Coronary artery (tissue), 2 donors: ENCODE measurements at places on chromosomes 2 and 18.

DNA sequence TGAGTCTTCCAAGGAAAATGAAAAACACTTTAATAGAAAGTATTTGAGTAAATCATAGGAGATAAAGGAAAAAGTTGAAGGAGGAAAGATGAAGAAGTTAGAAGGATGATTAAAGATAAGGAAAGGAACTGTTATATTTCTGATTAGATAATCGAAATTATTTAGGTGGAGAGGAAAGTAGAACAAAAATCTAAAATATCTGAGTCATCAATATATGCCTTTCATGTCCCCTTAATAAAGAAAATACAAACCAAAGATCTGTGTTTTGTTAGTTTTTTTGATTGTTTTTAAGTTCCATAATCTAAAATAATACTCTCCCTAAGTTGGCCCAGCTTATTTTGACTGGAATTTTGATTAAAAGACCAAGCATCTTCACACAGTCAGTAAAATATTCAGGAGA lies 412.9 kb upstream of the DDX18 start:
- no peak for DNase-seq

DNA sequence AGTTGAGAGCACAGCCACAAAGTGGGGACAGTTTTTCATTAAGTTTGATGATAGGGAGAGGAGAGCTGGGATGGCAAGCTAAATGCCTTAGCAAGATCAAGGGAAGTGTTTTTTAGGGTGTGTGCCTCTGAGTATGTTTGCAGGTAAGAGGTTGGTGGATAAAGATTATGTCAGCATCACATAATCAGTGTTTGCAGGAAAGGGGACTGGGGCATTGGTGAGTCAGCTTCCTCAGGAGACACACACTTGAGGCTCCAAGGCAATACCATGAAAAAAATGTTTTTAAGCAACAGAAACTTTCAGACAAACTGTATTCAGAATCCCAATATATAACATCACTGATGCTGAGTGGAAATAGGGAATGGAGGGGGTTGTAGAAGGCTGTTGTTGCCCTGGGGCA lies 25.4 kb upstream of the DTNB start:
- no peak for DNase-seq

DNA sequence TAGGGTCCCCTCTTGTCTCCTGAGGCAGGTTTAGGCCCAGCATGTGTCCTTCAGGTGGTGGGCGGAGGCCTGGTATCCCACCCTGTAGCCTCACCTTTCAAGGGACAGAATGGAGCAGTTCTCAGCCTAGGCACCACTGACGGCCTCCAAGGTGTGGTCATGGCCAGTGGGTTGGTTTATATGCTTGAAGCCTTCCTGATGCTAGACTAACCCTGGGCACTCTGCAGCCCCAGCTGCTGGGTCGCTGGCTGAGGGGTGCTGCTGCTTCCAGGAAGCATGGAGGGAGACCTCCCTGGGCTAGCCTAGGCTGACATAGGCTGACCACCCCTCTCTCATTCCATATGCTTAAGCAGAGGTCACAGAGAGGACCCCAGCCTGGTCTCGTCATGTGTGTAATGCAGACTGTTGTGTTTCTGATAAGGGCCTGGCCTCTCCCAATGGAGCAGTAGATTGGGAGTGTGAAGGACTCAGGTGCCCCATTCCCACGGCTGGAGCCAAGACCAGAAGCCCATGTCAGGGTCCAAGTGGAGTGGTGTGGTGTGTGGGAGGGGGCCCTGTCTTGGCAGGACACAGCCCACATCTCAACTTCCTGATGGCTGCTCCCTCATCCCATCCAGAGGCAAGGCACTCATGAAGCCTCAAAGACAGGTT lies 206.6 kb downstream of the DYSF start:
- DNase-seq = peak; percentile 57

GRCh38 chr2:120555092-120555491 lies 180.6 kb upstream of the GLI2 start:
- no peak for DNase-seq

DNA sequence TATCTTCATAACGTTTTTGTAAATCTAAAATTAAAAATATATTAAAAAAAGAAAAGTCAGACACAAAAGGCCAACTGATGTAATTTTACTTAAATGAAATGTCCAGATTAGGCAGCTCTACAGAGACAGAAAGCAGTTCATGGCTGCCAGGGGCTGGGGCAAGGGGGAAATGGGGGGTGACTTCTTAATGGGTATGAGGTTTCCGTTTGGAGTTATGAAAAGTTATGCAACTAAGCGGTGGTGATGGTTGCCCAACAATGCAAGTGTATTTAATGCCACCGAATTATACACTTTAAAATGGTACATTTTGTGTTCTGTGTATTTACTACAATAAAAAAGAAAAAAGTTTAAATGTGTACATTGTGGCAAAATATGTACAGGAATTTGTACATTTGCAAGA lies 70.2 kb upstream of the TEX51 start:
- no peak for DNase-seq

DNA sequence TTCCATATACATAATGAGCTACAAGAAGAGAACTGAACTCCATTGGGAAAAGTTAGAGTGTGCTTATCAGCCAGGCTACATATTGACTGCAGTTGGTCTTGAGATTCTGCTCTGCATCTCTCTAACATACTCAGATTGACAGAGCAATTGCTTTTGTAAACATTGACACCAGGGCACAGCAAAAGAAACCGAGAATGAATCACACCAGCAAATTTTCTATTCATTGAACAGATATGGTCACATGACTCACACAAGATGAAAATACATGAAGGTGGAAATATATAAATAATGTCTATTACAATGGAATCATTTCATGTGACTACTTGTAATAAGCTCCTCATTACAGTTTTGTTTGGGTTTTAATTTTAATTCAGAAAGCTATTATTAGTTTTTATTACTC lies 691.9 kb upstream of the TMEFF2 start:
- no peak for DNase-seq

- no peak for DNase-seq
These were observed 28.5 kb downstream of the HPCAL1 start for GRCh38 chr2:10331027-10331701.

GRCh38 chr18:3912705-3913104 lies 462.7 kb downstream of the TGIF1 start:
- no peak for DNase-seq

DNA sequence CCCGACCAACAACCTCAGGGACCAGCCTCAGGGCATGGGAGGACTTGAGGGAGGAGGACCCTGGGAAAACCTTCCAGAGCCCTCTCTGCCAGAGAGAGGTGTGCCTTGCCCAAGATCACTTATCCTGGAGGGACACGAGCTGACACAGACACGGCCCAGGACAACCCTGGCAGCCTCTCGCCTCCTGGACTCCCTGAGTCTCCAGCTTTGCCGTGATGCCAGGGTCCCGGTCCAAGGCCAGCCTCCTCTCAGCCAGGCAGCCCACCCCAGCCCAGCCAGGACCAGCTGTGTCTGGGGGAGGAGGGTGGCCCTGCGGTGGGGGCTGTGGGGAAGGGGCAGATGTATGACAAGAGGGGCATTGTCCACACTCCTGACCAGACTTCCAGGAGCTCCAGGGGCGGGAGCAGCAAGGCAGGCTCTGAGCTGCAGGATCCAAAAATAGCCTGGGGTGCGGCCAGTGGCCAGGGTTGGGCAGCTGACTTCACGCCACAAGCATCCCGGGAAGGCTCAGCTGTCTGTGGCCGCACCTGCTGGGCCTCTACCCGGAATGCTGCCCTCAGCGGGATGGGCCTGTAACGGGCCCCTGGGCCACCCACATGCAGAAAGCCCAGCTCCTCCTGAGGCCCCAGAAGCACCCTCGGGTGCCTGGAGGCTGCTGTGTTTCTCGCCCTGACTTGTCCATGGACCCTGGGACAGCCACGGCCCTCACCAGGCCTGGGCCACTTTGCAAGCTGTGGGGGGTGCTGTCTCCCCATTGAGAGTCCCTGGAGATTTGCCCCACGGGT lies 65.5 kb upstream of the GPC1 start:
- DNase-seq = peak; percentile 91

- no peak for DNase-seq
These were observed 461.4 kb downstream of the GALR1 start for GRCh38 chr18:77711096-77711495.

DNA sequence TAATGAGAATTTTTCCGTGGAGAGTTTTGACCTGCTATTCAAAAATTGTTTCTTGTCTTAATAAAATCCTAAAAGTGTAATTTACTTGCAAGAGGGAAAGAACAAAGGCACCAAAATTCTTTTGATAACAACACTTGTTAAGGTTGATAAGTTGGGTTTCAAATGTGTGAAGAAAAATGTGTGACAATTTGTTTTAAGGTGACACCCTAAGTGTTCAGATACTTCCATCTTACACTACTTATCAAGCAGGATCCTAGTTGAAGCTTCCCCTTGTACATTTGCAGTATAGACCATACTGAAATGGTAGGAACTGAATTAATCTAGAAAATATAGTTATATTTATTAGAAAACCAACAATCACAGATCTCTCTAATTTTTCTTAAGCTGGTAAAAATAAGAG lies 204.6 kb downstream of the ARHGAP15 start:
- DNase-seq = no peak

- DNase-seq = no peak
These were observed 52.6 kb downstream of the CXCR4 start for GRCh38 chr2:136065384-136065783.

DNA sequence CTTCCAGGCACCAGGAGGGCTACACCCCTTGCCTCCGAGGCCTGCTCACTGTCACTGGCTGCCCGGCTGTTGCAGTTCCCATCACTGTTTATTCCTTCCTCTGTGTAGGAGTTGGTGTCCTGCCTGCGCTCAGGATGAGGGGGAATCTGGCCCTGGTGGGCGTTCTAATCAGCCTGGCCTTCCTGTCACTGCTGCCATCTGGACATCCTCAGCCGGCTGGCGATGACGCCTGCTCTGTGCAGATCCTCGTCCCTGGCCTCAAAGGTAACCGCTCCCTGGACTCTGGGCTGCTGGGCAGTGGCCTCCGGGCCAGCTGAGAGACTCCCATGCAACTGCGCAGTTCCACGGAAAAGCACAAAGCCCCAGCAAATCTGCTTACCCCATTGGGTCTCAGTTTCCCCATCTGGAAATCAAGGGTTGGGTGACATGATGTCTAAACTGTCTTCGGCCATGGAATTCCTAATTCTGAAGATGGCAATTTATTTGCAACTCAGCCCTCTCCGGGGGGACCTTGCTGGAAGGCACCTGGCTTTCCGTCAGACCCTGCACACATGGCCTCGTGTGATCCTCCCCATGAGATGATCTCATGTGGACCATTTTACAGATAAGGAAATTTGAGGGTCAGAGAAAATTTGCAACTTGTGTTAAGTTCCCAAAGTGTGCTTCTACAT lies 9.4 kb downstream of the COLEC11 start:
- DNase-seq = peak; percentile 14

DNA sequence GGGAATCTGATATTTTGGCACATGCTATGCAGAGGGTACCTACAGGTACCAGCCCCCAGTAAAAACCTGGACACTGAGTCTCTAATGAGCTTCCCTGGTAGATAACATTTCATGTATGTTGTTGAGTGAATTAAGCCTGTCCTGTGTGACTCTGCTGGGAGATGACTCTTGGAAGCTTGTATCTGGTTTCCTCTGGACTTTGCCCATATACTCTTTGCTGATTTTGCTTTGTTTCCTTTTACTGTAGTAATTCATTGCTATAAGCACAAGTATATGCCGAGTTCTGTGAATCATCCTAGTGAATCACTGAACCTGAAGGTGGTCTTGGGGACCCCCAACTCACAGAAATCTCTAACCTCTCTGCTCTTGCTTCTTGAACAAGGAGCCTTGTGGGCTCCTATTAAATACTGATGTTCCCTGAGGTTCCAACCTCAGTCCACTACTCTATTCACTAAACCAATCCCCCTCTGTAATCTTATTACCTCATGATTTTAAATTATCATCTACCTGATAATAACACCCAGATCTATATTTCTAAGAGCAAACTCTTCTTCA lies 94.3 kb upstream of the WDSUB1 start:
- no peak for DNase-seq

DNA sequence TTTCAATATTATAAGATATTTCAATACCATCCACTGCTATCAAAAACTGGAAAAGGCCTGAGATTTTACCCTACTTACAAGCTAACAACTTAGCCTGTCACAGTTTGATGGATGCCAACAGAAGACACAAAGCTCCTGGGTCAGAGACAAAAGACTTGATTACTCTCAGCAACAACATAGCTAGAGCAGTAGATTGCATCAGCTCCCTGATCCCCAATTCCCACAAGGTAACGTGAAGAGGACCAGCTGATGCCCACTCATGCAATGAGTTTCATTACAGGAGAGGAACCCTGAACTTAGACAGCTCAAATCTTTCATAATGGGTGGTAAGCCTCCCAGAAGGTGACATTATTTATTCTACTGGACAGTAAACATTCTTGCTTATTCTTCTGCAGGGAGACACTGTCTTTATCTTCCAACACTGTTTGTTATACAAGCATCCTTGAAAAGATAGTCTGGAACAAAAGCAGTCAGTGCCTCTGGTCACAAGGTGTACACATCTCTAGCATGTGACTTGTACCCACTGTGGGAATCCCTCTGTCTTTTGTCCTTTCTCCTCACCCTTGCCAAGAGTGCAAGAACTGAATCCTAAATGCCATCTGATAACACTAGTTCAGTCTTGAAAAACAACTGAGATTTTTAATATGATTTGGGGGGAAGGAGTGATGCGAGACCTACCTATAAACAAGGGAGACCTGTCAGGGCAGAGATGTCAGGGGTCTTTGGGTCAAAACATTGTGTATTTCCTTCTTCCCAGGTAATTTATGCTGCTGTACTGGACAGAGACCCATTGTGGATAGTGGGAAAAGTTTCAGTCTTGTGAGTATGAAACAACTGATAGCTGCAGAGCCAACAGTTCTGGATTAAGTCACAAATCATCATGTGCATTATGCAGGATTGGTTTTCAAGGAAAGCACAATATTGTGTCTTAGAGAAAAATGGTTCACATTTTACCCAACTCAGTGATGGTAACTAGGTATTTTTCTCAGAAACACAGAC lies 102.4 kb downstream of the AOX1 start:
- no peak for DNase-seq

- DNase-seq = no peak
These were observed 29.5 kb downstream of the TNP1 start for GRCh38 chr2:216830346-216830745.

DNA sequence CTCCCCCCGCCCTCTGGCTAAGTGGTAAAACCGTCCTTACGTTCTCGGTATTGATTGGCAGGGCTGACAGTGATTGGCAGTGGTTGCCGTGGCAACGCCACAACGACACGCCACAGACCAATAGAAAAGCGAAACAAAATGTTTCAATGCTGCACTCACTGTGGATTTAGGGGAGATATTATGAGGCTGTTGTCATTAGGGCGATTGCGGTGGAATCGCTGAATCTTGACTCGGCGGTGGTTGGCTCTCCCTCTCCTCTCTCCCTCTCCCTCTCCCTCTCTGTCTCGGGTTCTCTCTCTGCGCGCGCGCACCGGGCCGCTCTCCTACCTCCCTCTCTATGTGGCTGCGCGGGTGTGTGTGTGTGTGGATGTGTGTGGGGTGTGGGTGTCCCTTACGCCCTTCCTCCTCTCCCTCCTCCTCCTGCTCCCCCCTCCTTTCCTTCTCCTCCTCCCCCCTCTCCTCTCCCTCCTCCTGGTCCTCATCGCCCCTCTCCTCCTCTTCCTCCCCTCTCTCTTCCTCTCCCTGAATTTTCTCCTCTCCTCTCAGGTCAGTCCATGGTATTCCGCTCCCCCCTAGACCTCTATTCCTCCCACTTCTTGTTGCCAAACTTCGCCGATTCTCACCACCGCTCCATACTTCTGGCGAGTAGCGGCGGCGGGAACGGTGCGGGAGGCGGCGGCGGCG lies at the start of gene SIX3:
TSS of gene SIX3 (plus strand) at position 152 of the 684 bp plus-strand sequence. CDS start at position 555, 403 bp downstream.
- DNase-seq = no peak

- DNase-seq = no peak
These were observed 1.3 kb upstream of the ZNF516 start for GRCh38 chr18:76496194-76496890.

GRCh38 chr2:109285244-109285651 lies 156.2 kb downstream of the SH3RF3 start:
- no peak for DNase-seq
